ENCODE measurements at places on chromosomes 11 and 22.

DNA sequence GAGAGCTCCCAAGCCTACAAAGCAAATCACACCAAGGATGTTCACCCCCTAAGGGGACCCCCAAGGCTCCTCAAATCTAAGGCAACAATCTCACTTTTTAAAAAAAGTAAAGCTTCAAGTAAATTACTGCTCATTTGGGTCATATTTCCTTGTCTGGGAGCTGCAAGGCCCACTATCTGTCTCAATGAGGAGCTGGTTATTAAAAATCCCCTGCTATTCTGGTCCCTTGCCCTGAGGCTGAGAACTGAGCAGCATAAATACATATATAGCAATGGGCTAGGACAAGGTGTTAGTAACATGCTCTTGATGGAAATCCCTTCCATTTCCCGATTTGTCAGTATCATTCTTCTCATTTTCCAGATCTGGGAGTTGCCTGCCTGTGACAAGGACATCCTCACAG is 119.2 kb downstream of the ETS1 start:
- DNase-seq, result no peak

- DNase-seq, result no peak
These were observed at the start of gene GAL3ST3 for GRCh38 chr11:66048547-66049323. Gene GAL3ST3 (minus strand): TSS chr11:66049161. CDS start chr11:66045415, 3,746 bp downstream.

GRCh38 chr11:69635195-69635594 is 5.8 kb upstream of the CCND1 start:
- DNase-seq, result no peak

DNA sequence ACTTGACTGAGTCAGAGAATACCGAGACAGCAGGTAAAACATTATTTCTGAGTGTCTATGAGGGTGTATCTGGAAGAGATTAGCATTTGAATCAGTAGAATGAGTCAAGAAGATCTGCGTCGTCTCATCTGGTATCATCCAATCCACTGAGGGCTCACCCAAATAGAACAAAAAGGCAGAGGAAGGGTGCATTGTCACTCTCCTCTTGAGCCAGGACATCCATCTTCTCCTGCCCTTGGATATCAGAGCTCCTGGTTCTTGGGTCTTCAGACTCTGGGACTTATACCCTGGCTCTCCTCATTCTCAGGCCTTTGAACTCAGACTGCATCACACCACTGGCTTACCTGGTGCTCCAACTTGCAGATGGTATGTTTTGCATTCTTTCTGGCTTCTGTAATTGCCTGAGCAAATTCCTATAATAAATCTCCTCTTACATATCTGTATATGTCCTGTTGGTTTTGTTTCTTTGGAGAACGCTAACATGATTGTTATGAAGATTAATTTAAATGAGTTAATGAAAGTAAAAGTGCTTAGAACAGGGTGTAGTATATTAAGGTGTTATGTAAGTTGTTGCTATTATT is 49.3 kb downstream of the ME3 start:
- DNase-seq, result peak; percentile 24

- DNase-seq, result no peak
These were observed 109.9 kb downstream of the EMSY start for GRCh38 chr11:76554767-76555166.

DNA sequence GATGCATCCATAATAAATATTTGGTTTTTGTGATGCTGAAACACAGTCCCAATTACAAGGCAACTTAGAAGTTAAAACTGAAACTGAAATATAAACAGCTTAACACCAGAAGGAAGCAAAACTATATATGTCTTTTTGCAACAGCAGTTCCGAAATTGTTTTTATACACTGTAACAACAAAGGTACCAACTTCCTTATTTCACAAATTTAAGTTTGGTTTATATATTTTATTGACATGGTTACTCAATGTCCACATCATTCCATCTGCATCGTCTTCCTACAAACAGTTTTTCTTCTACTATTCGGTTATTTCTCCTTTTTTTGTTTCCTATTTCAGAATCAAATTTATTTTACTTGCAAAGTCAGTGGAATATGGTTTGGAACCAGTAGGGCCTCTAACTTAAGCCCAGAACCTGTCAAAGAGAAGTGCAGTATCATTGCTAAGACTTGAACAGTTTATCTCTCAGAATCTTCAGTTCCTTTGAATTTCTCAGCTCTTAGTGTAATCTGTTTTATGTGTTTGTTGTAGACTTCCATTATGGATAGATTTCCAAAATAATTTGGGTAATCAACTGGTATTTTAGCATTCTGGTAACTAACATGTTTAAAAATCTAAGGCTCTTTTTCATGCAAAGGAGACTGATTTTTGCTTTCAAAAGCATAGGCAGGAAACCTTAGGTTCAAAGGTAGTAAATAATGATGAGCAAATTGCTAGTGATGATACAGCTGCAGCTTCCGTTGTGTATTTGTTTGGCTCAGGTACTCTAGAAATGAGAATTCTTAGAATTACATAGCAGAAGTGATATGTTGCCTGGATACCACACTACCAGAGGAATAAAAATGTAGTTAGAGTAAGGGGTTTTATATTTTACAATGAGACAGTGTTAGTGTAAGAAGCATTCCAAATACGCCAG is 8.2 kb upstream of the HSPA8 start:
- no peak for DNase-seq

GRCh38 chr22:38700270-38700788 is 414 bp downstream of the JOSD1 start:
- no peak for DNase-seq

- DNase-seq, result no peak
These were observed 121.7 kb downstream of the SGSM3 start for GRCh38 chr22:40491990-40492631.

DNA sequence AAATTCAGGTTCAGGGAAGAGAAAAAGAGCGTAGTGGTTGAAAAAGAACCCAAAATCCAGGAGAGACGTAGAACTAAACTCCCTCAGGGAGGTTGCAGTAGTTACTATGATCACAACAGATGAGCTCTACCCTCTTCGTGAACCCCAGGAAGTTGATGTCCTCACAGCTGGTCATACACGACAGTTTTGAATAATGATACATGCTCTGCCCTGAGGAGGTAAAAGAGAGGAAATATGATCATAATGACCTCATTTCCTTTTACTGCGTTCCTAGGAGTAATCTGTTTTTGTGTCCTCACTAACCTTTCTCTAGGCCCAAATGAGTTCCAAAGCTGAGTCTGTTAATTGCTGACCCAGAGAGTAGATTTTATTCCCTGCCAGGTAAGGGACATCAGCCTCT is 1.3 kb downstream of the PATE2 start:
- no peak for DNase-seq

DNA sequence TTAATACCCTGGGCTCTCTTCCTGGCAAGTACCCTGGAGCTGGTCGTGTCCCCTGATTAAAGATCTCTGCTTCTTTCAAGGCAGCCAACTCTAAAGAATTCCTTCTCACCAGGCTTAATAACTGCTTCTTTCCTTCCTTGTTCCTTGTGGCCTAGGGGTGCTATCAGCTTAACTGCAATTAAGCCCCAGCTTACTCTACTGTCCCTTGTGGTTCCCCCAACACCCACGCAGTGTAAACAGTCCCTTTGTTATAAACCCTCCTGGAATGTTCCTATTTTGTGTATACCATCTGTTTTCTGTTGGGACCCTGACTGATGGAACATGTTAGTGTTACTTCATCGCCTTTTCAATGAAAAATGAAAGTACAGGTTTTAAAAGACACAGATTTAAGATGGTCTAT is 126.4 kb upstream of the KIRREL3 start:
- DNase-seq, result no peak

DNA sequence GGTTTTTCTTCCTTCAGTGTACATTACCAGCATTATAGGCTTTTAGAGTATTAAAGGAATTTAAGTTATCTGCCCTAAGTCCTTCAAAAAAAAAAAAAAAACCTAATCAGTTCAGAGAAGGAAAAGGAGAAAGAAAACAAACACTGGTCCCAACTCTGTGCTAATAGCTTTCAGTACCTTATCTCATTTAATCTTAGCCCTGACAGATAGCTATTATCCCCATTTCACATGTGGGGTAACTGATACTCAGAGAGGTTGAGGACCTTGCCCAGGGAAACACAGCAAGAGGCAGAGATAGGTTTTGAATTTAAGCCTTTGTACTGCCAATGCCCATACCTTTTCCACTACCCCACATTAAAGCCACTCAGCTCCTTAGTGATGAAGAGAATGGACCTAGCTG is 43.4 kb downstream of the FAT3 start:
- DNase-seq, result no peak

DNA sequence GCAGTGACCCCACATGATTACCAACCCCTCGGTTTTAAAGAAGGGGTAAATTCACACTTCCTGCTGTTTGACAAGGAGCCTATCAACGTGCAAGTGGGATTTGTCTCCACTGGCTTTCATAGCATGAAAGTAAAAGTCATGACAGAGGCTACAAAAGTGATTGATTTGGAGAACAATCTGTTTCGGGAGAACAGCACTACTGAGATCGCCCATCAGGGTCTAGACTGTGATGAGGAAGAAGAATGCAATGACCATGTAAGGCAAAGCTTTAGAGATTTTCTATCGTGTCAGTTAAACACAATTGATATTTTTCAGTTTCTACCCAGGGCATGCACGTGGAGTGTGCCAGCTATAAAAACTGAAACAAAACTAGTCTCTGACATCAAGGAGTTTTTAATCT is 41.7 kb downstream of the HORMAD2 start:
- no peak for DNase-seq

DNA sequence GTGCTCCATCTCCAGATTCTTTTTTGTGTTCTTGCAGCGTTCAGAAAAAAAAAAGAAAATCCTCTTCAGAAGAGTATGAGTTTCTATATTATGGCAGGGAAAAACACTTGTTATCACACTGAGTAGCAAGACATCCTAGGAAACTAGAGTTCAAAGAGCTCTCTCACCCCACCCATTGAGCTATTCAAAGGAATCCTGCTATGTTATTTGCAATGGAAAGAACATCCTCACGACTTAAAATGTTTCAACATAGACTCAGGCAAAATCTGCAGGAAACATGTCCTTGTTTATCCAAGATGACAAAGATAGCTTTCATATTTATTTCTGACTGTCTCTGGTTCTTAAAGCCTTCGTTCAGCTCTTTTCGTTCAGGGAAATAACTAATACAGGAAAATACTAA is 331.6 kb upstream of the ANO5 start:
- DNase-seq, result peak; percentile 9

GRCh38 chr11:34235591-34236071 is 122.2 kb downstream of the ABTB2 start:
- DNase-seq, result no peak
